Activated T-cell treated with anti-CD3 and anti-CD28 coated beads, Interleukin-2, amount 50 U/mL, for 4 hours (primary cell): ENCODE measurements at places on chromosomes 1 and 21.

DNA sequence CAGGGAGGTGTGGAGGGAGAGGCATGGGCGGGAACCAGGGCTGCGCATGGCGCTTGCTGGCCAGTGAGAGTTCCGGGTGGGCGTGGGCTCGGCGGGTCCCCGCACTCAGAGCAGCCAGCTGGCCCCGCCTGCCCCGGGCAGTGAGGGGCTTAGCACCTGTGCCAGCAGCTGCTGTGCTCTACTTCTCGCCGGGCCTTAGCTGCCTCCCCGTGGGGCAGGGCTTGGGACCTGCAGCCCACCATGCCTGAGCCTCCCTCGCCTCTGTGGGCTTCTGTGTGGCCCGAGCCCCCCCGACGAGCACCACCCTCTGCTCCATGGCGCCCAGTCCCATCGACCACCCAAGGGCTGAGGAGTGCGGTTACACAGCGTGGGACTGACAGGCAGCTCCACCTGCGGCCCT is 38.6 kb upstream of the WARS2 start:
- no peak for DNase-seq

DNA sequence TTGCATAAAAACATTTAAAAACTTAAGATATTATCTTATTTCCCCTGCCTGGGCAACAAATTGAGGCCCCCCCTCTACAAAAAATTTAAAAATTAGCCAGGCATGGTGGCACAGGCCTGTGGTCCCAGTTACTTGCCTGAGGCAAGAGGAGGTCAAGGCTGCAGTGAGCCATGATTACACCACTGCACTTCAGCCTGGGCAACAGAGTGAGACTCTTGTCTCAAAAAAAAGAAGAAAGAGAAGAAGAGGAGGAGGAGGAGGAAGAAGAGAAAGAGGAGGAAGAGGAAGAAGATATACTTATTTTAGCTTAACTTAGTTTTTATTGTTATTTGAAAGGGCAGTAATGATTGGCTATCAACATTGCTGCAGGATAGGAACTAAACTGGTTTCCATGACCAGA is 73.8 kb upstream of the IPO9 start:
- no peak for DNase-seq

- no peak for DNase-seq
Observed at GRCh38 chr1:236823559-236823958, 28.5 kb downstream of the MTR start.

DNA sequence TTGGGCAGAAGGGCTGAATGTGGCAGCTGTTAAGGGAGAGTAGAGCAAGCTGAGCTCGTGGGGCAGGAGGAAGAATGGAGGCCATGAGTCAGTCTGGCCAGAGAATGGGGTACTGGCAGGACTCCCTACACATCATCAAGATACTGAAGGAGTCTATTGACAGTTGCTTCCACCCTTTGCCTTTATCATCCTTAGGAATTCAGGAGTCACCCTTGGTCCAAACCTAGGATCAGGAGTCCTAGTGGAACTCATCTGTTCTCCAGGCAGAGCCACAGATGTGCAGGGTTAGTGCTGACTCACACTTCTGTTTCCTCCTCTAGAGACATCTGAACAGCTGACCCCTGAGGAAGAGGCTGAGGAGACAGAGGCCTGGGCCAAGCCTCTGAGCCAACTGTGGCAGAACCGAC is 18.7 kb upstream of the ST3GAL3 start:
- no peak for DNase-seq

- no peak for DNase-seq
Observed at GRCh38 chr1:201463071-201463552, 5.9 kb downstream of the PHLDA3 start.

DNA sequence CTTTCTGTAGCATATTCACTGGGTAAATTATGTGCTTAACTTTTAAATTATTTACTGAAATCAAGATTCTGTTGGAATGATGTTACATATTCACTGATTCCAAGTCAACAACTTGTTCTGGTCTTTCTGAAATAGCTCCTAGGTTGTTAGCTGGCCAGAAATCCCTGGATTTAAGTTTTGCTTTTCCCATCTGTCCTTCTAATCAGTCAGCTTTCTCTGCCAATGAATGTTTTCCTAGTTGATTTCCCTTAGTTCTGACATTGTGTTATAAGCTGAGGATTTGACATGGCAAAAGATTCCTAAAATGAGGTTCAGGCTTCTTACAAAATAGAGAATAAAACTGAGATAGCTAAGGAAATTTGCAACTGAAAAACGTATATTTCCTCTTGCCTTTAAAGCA is 1479.6 kb downstream of the MRPL39 start:
- DNase-seq, result no peak

DNA sequence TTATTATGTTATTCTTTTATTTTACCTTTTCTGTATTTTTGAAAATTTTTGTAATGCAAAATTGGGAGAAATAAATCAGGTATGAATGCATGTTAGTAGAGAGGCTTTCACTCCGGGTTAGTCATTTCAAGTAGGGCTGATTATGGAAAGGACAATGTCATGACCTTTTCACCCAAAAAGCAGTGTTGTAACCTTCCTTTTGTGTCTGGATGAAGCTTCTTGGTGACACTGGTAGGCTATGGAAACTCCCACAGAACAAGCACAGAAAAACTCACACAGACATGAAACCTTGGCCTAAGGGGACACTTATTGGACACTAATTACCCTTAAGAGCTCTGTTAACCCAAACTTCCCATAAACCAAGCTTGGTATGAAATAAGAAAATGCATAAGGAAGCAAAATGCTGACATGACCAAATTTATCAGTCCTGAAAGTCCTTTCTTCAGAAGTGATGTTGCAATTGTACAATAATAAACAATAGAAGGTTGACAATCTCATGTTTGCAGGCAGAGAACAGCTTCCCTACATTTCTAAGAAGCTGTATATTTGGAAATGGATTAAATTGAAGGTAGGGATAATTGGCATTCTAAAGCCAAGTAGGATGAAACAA is 70.0 kb upstream of the KCNJ15 start:
- DNase-seq, result no peak

DNA sequence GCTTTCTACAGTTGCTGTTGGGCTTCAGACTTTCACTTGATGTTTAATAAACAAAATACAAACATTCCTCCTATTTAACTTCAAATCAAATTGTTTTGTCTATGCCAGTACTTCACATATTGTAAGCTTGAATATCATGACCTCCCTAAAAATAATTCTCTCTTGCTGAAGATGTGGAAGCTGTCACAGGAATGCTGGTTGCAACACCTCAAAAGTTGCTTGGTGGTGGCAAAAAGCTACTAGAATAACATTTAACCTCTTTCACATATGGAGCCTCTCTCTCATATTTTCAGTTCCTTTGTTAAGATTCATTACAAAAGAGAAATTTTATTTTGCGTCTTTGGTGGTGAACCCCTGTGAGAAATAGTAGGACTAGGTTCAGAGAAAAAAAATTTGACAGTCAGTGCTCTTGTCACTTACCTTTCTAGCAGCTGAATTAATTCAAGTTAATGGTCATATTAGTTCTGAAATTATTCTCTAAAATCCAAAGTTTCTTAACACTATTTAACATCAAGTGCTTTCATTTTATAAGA is 25.5 kb upstream of the F13B start:
- DNase-seq, result no peak

DNA sequence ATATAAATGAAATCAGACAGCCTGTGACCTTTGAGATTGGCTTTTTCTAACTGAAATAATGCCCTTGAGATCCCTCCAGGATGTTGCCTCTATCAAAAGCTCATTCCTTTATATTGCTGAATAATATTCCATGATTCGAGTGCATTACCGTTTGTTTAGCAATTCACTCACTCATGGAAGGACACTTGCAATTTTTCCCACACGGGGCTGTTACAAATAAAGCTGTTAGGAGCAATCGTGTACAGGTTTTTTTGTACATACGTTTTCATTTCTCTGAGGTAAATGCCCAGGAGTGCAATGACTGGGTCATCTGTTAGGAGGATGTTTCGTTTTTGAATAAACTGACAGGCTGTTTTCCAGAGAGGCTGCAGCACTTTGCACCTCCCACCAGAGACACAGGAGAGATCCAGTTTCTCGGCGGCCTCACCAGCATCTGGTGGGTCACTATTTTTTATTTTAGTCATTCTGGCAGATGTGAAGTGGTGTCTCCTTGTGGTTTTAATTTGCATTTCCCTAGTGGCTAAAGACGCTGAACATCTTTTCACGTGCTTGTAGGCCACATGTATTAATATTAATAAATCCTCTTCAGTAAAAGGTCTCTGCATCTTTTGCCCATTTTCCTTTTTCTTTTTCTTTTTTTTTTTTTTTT is 11.0 kb downstream of the PRDM15 start:
- DNase-seq, result no peak

DNA sequence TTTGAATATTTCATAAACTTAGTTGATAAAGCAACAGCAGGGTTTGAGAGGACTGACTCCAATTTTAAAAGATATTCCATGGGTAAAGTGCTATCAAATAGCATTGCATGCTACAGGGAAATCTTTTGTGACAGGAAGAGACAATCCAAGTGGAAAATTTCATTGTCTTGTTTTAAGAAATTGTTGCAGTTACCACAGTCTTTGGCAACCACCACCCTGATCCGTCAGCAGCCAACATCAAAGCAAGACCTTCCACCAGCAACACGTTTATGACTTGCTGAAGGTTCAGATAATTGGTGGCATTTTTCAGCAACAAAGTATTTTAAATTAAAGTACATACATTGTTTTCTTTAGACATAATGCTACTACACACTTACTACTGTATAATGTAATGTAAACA is 47.8 kb downstream of the ADGRL4 start:
- no peak for DNase-seq

DNA sequence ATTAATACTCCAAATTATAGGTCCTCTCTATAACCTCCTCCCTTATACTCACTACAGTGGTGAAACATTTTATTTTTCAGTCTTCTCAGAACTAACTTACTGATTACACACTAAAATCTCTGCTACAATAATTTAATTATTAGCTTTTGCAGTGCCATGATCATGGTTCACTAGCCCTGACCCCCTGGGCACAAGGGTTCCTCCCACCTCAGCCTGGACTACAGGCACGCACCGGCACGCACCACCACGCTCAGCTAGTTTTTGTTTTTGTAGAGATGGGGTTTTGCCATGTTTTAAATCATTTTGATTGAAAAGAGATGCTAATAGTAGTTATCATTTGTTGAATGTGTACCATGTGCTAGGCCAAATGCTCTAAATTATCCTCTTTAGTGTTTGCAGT is 6.3 kb downstream of the PATJ start:
- DNase-seq, result no peak

DNA sequence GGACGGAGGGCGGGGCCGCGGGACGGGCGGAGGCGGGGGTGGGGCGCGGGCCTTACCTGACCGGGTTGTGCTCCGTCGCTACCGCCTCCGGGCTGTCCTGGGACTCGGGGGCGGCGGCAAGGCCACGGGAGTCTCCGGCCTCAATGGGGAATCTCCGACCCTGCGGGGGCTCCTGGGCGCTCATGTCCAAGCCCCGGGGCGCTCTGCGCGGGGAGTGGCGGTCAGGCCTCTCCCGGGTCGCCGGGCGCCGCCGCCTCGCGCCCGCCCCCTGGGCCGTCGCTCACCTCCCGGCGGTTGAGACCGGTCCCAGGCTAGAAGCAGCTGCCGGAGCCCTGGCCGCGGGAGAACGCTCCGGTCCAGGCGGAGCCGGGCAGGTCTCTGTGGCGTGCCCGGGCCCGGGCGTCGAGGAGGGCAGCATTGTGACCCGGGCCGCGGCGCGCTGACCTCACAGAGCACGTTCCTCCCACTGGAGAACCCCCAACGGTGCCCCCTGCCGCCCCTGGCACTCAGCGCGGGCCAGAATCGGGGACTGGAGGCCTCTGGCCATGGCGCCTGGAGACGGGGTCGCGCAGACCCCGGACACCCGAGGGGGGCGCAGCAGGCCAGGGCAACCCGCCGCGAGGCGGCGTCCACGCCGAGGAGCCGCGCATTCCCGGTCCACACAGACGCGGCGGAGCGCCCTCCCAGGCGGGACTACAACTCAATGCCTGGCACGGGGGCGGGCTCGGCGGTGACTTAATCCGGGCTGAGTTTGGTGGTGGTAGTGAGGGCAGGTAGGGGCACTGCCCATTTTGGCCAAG is 411 bp downstream of the FAM229A start:
- DNase-seq, result peak; percentile 26

DNA sequence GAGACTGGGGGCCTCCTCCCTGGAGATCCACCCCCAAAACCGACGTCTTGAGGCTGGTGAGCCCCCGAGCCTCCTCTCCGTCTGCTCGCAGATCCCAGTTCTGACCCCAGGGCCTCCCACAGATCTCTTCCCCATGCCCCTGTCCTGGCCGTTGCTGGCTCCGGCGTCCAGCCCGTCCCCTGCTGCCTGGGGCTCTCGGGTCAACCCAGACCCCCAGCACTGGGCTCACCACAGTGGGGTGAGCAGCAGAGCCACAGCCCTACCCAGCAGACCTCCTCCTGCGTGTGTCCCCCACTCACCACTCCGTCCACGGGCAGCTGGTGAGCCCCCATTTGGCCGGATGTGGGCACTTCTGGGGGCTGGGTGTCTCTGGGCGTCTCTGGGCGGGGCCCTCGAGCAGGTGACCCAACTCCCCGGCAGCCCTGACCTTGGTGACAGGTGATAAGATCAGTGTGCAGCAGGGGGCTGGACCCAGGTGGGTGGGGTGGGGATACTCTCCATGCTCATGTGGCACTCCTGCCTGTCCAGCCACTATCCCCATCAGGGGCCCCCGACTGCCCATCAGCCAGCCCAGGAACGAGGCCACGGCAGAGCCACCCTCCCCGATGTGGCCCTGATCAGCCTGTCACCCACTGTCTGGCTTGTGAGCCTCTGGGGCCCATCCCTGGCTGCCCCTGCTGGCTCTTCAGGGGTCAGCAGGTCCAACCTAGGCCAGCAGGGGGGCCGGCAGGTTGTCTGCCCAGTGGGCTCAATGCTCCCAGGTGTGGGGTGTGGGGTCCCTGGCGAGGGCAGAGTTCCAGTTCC is 709 bp downstream of the TNFRSF14 start:
- no peak for DNase-seq

DNA sequence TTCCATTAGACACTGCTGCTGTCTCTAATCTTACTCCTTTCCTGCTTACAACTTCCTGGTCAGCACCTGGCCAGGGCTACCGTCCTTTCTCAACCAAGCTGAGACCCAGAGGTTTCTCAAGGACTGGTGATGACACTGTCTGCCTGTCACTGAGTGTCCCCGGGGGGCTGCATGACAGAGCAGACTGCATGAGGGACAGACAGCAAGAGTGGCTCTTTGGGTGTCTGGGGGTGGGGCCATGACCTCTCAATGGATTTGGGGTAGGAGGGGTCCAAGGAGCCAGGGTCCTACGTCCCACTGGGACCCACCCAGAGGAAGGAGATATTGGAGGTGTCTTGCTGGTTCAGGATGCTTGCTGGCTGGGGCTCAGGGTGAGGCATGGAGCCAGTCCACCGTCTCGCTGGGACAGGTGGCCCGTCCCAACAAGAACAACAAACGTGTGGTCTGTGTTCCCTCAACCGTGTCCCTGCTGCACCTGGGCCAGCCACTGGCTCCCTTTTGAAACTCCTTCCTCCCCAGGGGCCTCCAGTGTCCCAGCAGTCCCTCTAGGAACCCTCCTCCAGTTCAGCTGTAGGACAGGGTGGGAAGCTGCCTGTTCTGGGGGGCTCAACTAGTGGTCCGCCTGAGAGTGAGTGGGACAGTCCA is 344.6 kb upstream of the AJAP1 start:
- no peak for DNase-seq
